ENCODE measurements at places on chromosomes 4 and X. TPM values are rescaled to one million over a fixed set of nuclear protein-coding genes. Genes with fewer than 3 reads are reported as not detected.

DNA sequence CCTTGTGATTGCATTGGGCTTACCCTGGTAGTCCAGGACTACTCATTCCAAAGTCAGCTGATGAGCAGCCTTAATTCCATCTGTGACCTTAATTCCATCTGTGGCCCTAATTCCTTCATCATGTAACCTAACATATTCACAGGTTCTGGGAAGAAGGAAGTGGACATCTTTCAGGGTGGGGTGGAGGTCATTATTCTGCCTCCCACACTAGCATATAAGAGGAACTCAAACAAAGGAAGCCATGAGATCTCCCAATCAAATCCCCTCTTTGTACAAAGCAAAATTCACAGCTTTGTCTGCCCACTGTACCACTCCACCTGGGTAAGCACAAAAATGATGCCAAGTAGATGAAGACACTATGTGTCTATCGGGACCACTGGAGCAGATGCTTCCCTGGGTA is 87.3 kb downstream of the SLC2A9 start:
- no peak for DNase-seq

The BEX2 gene
- total RNA-seq = 150 TPM

- DNase-seq = no peak
Measured at GRCh38 chrX:2507904-2508627, 7.3 kb upstream of the DHRSX start.

The CCDC120 gene
- total RNA-seq = 17.6 TPM

The NEIL3 gene
- total RNA-seq = 1.4 TPM

- no peak for DNase-seq
Measured at GRCh38 chrX:102599951-102600579, 750 bp downstream of the ARMCX5 start.

- DNase-seq = no peak
Measured at GRCh38 chr4:16411501-16412085, 185.3 kb upstream of the TAPT1 start.

- DNase-seq = no peak
Measured at GRCh38 chr4:23856630-23857029, 33.2 kb downstream of the PPARGC1A start.

GRCh38 chr4:13994016-13994415 is 366.5 kb upstream of the BOD1L1 start:
- DNase-seq = no peak

- DNase-seq = no peak
Measured at GRCh38 chr4:4423706-4424498, 37.0 kb downstream of the NSG1 start.

DNA sequence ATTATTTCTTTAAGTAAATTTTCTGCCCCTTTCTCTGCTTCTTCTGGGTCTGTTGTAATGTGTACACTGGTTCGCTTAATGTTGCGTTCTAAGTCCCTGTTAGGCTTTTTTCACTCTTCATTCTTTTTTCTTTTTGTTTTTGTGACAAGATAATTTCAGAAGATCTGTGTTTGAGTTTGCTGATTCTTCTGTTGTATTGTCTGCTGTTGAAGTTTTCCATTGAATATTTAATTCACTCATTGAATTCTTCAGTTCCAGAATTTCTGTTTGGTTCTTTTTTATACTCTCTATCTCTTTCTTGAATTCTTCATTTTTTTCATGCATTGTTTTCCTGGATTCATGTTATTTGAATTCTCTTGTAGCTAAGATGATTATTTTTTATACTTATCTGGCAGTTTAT is 66.3 kb upstream of the NUDT6 start:
- no peak for DNase-seq

The MAGEC3 gene
- not detected for total RNA-seq

DNA sequence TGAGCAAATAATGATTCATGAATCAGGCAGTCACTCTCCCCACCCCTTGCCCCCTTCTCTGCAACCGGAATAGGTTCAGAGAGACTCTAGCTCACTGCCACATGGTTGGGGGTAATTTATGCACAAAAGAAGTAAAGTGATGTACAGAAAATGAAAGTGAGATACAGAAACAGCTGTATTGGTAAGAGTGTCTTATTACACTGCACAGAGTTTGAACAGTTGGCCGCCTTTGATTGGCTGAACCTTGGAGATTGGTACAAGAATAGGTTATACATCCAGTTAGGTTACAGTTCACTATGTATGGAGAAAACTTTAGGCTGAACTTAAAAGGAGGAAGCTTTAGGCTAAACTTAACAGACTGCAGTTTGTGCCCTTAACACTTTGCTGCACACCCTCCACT is 34.6 kb upstream of the DIAPH2 start:
- DNase-seq = no peak

- DNase-seq = no peak
Measured at GRCh38 chr4:83329521-83330110, 5.0 kb downstream of the HPSE start.

The TGIF2LX gene
- total RNA-seq = not detected

The XAGE1B gene
- not detected for total RNA-seq

The ATP6AP2 gene
- total RNA-seq = 59.0 TPM

The ITIH6 gene
- total RNA-seq = not detected

The BST1 gene
- not detected for total RNA-seq

- DNase-seq = no peak
Measured at GRCh38 chr4:186813377-186814068, 89.9 kb upstream of the FAT1 start.

DNA sequence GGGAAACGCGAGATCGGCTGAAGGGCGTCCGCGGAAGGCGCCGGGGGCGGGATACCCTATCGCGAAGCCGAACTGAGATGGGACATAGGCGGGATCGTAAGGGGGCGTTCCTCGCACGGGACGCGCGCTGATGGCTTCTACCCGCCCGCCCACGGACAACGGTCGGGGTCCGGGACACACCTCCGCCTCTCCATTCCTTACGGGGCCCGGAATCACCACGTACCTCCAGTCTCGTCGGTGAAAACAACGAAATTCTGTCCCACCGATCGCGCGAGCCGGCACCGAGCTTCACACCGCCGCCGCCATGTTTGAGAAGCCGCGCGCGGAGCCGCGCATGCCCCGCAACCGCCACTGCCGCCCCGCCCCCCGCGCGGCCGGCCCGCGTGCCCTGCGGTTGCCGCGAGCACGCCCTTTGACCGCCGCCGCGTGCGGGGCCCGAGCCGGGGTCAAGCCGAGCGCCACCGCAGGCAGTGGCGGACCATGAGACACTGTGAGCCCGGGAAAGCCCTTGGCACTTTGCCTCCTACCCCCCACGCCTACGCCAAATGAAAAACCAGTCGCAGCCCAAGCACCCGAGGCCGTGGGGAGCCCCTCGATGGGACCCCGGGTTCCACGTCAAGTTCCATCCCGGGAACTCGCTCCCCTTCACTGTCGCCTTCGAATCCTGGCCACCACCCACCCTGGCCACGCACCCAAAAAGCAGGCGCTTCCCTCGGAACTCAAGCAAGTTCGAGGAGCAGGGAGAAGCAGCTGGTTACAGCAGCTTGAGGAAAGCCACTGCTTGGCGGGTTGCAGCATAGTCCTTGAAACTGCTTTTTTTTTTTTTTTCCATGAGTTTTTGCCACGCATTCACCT is at the start of gene SCML2:
Gene SCML2, minus strand, starts transcription at position 320 of the 855 bp plus-strand sequence. CDS start 20,617 bp downstream, outside the sequence.
- DNase-seq = peak; percentile 62

DNA sequence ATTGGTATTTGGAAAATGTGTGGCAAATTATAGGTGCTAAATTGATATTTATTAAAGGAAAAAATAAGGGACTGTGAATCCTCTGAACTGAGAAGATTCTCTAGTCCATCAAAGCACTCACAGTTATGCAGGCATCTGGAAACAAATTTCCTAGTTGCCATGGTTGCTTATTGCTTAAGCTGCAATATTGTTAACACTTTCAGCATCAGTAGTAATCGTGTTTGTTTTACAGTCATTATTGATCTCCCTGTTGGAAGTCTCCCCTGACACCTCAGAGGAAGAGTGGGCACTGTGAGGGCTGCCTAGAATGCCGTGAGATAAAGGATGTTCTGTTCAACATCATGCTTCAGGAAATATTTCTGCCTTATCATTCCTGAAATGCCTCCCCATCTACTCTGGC is 2004.3 kb upstream of the ADGRL3 start:
- DNase-seq = no peak

GRCh38 chrX:3026074-3026815 is 15.0 kb upstream of the ARSF start:
- no peak for DNase-seq

- DNase-seq = peak; percentile 9
Measured at GRCh38 chrX:109732017-109732801, 848 bp downstream of the ACSL4 start.

DNA sequence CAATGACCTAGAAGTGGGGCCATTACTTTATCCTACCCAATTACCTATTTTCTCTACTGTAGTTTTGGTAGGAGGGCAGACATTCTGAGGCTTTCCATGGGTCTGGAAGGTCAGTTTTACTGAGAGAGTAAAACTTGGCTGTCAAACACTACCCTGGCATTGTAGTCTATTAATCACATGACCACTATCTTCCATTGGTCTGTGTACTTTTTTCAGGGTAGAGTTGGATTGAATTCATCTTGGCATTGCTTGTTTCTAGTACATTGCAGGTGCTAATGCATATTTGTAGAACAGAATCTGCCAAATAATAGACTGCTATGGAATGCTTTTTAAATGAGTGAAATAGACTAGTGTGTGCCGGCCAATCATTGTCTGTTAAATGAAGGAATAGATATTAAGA is 271.9 kb downstream of the STIM2 start:
- DNase-seq = no peak

- peak; percentile 91 for DNase-seq
Measured at GRCh38 chr4:105474099-105474518, 247 bp upstream of the PPA2 start.

The TREX2 gene
- total RNA-seq = 0.29 TPM

The SSX2B gene
- not detected for total RNA-seq

The SHISA3 gene
- 0.42 TPM for total RNA-seq

GRCh38 chr4:41446981-41447725 is 90.8 kb upstream of the LIMCH1 start:
- no peak for DNase-seq

The RAI2 gene
- total RNA-seq = 1.4 TPM

GRCh38 chr4:47154816-47155370 is 123.5 kb downstream of the GABRB1 start:
- DNase-seq = no peak

The VSIG1 gene
- not detected for total RNA-seq

- peak; percentile 89 for DNase-seq
Measured at GRCh38 chr4:183098723-183099536, at the start of gene WWC2. Gene WWC2, plus strand, starts transcription at chr4:183099257. Its CDS starts 235 bp downstream, at chr4:183099492.

GRCh38 chr4:3215733-3216132 is 33.2 kb upstream of the MSANTD1 start:
- DNase-seq = peak; percentile 2

DNA sequence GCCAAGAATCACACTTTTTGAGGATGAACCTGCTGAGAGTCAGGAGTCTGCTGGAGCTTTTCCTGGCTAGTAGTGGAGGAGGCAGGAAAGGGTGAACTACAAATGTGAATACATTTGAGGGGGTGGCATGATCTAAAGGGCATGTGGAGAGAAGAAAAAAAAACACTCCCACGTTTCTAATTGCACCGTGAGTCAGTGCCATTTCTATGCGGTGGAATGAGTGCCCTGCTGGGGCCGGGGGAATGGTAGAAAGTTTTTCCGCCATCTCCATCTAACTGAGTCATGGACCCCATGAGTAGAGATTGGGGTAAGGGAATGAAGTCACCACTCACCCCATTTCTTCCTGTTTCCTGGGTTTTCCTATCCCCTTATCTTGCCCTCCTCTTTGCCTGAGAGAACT is 19.8 kb downstream of the BEX3 start:
- DNase-seq = no peak

The PABPC1L2A gene
- 1.5 TPM for total RNA-seq

The ARX gene
- total RNA-seq = 0.98 TPM

The TAF7L gene
- total RNA-seq = 0.25 TPM

The CT45A2 gene
- total RNA-seq = not detected

DNA sequence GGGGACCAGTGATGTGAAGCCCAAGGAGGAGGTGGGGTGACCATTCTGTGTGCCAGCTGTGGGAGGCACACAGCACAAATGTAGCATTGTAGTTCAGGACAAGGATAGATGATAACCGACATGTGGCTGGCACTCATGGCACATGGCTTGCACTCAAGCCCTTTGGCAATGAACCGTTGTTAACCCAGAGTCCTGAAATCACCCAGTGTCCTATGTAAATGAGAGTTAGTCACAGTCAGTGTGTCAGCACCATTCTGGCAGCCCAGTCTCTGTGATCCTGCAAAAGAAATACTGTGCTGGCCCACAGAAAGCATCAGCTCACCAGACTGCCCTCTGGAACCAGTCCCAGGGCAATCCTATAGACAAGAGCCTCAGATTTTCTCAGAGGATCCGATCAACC is 339.3 kb downstream of the MID1IP1 start:
- no peak for DNase-seq

DNA sequence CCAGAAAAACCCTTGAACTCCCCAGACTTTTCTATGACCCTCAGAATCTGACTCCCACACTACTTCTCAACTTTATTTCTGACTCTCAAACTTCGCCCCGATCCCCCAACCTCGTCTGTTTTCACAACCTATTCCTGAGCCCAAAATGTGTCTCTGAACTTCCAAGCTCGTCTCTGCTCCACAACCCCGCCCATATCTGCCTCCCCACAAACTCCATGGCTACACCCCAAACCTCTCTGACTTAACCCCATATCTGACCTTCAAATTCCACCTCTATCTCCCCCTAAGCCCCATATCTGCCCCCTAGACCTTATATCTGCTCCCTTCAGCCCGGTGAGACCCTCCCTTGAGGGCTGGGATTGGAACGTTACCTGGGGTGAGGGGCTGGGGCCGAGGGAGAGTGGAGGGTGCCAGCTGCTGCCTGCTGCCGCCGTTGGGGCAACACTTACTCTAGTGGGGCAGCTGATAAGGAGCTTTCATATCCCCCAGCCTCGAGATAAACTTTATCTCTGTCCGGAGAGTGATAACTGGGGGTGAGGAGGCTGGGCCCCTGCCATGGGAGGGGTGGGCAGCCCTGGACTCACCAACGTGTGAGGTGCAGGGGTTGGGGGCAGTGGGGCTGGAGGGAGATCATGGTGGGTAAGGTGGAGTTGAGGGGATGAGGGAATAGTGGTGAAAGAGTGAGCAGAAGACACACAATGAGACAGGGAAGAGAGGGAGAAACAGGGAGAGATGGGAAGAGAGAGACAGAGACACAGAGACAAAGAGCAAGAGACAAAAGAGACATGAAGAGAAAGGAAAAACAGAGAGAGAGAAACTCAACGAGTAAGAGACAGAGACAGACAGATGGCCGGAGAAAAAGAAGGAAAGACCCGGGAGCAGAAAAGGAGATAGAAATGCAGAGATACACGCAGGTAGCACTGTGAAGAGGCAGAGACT is 1.4 kb downstream of the GATA1 start:
- no peak for DNase-seq

The SERTM2 gene
- total RNA-seq = not detected

DNA sequence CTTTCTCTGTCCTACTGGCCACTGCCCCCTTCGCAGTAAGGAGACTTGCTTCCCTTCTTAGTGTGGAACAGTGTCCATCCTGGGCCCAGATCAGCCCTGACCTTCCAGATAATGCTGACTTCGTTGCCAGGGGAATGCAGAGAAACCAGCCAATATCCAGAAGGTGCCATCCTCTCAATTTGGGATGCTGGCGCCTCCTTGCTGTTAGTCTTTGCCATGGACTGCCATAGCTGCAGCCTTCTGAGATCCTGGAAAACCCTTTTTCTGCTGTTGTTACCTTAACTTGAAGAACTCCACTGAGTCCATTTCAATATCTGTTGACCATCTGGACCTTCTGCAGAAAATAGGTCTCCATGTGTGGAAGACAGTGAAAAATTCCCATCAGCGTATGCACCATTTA is 21.8 kb downstream of the RAI2 start:
- no peak for DNase-seq

GRCh38 chrX:48913605-48914366 is 2.3 kb upstream of the SLC35A2 start:
- DNase-seq = no peak
